ENCODE measurements at places on chromosomes 3 and 15.

DNA sequence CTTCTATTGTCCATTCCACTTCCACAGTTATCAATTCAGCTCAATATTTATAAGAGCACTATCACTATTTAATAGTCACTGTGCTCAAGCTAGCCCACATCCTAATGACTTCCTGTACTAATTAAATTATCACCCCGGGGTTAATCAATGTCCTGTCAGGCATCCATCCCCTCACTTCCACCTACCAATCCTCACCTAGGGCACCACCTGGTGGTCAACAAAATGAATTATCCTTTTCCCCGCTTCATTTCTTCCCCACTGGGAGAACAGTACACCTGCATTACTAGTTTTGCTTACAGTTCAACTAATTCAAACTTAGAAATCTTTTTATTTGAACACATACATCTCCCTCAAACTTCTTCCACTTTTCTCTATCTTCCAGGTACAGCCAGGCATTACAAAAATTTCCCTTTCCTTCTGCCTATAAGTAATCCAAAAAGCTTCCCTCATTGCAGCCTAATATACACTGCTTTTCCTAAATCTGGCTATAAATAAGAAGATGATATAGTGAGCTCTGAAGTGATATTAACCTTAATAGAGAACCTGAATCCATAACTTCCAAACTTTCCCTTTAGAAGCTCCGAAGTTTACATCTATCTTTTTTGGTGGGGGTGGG is 68.5 kb downstream of the TMCC1 start:
- peak; percentile 72 for DNase-seq

- DNase-seq: no peak
Observed at GRCh38 chr3:25658836-25659235, 5.9 kb downstream of the TOP2B start.

- peak; percentile 91 for DNase-seq
Observed at GRCh38 chr3:171788546-171789351, 21.5 kb downstream of the PLD1 start.

DNA sequence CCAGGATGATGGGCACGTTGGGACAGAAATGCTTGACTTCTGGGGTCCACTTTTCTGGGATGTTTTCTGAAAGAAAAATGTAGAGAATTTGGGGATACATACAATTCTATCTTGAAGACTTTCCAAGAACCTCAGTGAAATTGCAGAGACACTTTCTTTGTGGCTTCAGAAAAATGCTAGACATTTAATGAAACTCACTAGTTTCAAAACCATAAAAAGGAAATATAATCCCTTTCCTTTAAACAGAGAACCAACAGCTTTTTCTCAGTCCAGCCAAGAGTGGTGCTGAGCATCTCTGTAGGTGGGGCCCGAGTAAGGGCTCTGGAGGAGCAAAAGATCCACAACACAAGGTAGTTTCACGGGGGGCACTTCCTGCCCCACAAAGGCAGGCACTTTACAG is 4.4 kb upstream of the GPX1 start:
- peak; percentile 54 for DNase-seq

- no peak for DNase-seq
Observed at GRCh38 chr15:80730926-80731325, 35.8 kb downstream of the ABHD17C start.

GRCh38 chr3:182895513-182896112 is 84.7 kb downstream of the DCUN1D1 start:
- no peak for DNase-seq

DNA sequence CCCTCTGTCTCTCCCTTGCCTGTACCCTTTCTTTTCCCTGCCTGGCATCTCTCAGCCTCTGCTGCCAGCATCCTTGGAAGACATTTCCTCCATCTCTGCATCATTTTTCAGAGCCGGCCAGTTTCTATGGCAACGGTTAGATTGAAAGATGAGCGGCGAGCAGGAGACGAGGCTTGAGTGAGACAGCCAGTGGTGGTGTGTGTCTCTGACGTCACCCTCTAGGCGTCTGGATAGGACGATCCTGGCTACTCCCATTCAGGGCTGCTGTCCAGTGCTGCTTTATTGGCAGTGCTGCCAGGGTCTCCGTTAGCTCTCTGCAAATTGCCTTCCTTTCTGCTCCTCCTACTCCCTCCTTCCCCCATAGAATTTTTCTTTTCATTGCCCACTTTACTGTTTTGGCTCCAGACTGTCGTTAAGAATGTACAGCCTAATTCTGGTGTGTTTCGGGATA is 57.9 kb downstream of the TRAK1 start:
- DNase-seq: peak; percentile 92

DNA sequence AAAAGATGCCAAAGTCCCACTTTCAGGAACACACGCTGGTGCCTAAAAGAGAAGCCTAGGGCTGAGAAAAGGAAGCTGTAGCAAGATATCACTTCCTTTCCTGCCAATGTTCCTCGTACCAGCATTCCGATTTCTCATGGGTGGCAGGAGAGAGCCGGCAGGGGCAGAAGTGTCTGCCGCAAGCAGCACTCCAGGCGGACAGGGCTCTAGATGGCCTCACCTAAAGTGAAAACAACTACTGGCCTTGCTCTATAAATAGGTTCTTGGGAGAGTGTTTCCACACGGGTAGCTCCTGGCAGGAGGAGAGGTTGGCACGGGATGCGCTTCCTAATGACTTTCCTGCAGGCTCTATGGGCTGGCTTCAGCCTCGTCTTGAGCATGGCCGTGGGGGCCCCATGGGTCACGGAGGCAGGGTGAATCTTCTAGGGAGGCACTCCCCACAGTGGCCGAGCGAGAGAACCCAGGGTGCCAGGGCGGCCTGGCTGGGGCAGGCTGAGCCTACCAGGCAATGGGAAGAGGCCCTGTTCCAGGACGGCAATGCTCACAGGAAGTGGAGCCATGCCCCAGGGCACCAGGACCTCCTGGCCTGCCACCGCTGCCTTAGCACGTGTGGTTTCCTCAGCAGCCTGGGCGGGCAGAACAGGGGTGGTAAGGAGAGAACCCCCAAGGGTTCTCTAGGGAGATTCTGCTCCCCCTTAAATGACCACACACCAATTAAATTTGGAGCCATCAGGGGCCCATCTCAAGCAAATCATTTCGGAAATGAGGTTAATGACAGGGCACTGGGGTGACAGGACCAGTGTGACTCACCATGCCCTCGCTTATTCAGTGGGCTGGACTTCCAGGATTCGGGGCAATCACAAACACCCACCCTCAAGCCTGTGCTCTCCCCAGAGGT is 14.6 kb upstream of the DUSP7 start:
- no peak for DNase-seq

DNA sequence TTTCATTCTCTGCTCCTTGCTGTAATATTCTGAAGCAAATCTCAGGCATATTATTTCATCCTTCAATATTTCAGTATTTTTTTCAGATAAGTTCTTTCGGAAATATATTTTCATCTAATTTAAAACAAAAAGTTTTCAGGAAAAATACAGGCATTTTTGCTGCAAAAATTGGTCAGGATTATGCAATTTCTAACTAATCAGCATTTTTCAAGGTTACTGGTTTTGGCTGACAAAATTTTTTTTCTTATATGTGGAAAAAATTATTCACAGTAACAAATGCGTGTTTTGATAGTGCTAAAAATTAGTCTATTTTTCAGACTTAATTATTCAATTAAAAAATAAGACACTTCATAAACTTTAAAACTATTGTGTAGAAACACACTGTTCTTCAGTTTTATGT is 31.4 kb downstream of the FNDC3B start:
- no peak for DNase-seq

- no peak for DNase-seq
Observed at GRCh38 chr15:94791510-94791909, 560.1 kb downstream of the MCTP2 start.

GRCh38 chr15:99662903-99663302 is 70.3 kb downstream of the LYSMD4 start:
- DNase-seq: no peak

DNA sequence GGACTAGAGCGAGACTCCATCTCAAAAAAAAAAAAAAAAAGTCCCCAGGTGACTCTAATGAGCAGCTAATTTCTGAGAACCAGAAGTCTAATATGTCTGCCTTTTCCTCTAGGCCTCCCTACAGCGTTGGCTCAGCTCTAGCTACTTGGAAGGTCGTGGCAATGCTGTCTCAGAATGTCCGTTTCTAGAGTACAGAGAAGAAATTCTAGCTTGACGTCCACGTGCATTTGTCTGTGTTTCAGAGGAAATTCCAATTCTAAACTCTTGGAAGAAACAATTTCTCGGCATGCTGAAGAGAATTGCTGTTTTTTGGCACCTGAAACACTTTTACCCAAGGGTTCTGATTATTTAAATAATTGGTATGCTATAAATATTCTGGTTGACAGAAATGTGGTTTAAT is 78.8 kb downstream of the SOX2 start:
- no peak for DNase-seq

- DNase-seq: peak; percentile 34
Observed at GRCh38 chr3:151410891-151411559, 26.5 kb upstream of the P2RY12 start.

DNA sequence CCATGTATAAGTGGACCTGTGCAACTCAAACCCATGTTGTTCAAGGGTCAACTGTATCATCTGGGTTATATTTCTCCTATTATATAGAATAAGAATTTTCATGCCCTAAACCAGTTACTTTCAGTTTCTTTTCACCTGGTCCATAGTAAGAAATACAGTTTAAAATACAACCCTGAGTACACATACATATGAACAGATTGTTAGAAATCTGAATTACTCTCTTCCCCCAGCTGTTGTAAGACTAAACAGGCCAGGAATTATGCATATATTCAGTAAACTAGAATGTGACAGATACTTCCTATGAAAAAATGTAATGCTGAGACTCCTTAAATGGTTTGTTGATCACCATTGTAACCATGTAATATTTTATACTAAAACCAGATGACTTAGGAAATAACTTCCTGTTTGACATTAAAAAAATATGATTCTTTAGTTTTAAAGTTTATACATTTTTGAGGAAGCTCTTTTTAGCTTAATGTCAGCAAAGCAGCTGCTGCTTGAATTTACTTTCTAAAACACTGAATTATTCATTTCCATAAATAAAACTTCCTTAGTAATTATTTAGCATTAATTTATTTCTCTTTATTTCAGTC is 52.5 kb upstream of the ZCWPW2 start:
- peak; percentile 23 for DNase-seq

- peak; percentile 36 for DNase-seq
Observed at GRCh38 chr3:196287090-196287439, 461 bp downstream of the PCYT1A start.

GRCh38 chr3:174949523-174949922 is 90.4 kb downstream of the NAALADL2 start:
- DNase-seq: peak; percentile 99

DNA sequence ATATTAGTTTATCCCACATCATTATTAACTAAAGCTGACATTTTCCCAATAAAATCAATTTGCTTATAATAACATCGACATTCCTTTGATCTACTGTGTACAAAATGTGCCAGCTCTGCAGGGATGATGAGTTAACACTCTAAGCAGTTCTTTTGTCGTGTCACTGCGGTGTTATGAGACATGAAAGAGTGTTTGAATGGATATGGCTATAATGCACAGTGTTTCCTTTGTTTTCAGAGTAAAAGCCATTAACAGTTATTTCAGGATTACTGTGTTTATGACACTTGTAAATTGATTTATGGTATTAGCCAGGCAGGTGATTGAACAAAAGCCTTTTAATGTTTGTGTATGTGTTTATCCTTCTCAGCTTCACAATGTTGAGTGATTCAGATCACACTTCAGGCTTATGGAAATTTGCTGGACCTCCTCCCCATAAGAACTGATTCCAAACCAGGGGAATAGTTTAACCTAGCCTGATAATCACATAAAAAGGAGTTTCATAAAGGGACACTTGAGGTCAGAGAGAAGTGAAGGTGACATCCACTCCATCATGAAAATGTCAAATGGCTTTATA is 115.7 kb downstream of the CHL1 start:
- no peak for DNase-seq

DNA sequence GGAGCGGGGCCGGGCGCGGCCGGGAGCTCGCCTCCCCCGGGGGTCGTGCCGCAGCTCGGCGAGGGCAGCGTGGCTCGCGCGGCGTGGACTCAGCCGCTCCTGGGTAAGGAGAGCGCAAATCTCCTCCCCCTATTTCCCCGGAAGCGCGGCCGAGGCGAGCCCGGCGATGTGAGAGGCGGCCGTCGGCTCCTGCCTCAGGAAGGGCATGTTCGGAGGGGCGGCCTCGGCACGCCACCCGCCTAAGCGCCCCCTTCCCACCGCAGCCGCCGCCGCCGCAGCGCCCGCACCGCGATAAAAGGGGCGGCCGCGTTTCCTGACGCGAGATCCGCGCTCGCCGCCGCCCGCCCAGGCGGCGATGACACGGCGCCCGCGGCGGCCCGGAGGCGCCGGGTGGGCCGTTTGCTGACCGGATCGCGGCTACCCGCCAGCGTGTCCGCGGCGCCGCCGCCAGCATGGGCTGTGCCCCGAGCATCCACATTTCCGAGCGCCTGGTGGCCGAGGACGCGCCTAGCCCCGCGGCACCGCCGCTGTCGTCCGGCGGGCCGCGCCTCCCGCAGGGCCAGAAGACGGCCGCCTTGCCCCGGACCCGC is at the start of gene PDE8A:
PDE8A (plus strand) TSS at position 146 of the 590 bp plus-strand sequence; CDS start at position 453, 307 bp downstream.
- DNase-seq: peak; percentile 58

GRCh38 chr3:58366699-58367098 is 34.0 kb downstream of the PXK start:
- peak; percentile 48 for DNase-seq

- no peak for DNase-seq
Observed at GRCh38 chr15:79192462-79193036, 90.0 kb upstream of the ANKRD34C start.

- no peak for DNase-seq
Observed at GRCh38 chr3:133711013-133711412, 35.2 kb upstream of the TF start.

Measured in choroid plexus epithelial cell (primary cell).